Epithelial cell of esophagus (primary cell): ENCODE measurements at places on chromosomes 3 and 15.

DNA sequence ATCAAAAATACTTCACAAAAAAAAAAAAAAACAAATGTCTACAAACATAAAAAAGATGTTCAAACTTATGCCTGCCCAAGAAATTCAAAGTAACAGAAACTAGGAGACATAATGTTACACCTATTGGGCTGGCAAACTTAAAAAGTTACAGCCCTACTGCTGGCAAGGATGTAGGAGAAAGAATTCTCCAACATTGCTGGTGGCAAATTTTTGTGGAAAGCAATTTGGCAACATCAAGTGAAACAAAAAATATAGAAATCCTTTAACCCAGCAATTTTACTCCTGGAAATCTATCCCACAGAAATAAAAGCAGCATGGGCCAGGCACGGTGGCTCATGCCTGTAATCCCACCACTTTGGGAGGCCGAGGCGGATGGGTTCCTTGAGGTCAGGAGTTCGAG lies 73.2 kb downstream of the STAG1 start:
- DNase-seq: no peak

DNA sequence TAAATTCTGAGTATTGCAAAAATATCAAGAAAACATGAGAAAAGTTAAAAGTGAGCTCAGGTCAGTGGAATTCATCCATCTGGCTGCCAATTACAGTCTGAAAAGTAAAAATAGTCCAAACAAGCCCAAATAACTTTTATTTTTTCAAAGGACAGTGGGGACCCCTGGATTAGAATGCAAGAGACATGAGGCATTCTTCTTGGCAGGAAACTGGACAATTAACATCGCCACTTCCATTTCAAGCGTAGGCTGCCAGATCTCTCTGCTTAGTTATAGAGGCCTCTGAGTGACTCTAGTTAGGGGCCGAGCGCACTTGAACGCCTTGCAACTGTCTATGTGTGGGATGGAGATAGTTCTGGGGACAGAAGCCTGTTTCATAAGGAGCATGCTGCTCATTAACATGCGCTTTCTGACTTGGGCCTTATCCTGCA lies 189.1 kb downstream of the GHSR start:
- DNase-seq: no peak

DNA sequence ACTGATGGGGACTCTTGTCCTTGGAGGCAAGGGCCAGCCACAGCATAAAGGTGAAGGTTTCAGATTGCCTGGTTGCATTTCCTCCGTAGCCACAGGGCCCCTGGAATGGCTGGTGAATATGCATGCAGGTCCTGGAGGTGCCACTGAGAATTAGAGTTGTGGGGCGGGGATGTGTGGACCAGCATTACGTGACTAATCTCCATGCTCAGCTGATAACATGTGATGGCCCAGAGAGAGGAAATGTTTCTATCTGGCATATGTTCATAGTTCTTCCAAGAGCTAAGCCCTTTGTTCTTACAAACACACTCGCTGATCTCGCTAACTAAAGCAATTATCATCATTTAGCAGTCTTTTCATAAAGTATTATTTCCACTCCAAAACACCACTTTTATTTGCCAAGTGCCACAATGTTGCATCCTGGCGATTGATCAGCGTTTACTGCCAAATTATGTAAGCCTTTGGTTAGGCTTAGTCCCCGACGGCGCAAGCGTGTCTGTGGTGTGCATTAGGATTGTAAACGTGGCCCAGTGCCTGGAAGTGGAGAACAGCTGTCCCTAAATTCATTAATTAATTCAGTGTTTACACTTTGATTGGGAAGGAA lies 55.9 kb downstream of the CGNL1 start:
- peak; percentile 6 for DNase-seq

GRCh38 chr15:39741258-39741657 lies 41.4 kb downstream of the FSIP1 start:
- DNase-seq: no peak

DNA sequence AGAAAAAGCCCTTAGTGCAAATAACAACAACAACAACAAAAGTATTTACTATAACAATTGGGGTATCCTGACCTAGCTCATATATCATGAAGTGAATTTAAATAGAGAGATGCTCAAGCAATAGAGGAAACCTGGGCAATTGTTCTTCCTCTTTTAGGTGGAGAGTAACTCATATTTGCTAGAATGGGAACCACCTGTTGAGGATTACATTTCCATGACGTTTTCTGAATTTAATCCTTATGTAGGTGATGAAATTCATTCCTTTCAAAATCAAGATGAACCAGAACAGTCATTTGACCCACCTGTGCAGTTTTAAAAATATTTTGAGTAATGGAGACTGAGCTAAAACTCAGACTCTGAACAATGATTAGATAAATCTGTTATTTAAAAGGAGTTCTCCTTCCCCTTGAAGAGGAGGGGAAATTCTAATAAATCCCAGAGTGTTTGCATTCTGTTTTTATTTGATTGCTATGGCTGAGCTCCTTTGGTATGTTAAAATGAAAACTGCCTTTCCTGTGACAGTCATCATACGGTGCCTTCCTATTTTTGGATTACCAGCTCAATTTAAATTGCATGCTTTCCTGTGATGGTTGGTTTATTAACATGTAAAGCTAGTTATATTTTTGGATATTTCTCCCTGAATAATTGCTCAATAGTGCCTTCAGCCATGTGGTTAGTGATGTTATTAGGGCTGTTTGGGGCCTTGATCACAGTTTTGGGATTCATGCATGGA lies 24.3 kb downstream of the VPS8 start:
- DNase-seq: no peak

DNA sequence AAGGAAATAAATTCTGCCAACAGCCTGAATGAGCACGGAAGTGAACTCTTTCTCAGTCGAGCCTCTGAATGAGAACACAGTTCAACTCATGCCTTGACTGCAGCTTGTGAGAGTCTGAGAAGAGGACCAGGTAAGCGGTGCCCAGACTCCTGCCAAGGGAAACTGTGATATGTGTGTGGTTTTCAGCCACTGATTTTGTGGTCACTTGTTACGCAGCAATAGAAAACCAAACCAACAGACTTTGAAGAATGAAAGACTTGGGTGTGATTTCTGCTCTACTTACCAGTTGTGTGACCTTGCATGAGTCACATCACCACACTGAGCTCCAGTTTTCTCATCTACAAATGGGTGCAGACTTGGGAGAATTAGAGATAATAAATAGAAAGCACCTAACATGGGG lies 30.6 kb upstream of the FAM107A start:
- no peak for DNase-seq

- DNase-seq: peak; percentile 76
Observed at GRCh38 chr3:173395412-173396181, 1.9 kb upstream of the NLGN1 start.
